Fibroblast of villous mesenchyme (primary cell): ENCODE measurements at places on chromosomes 4 and X. TPM values are rescaled to one million over a fixed set of nuclear protein-coding genes. Genes with fewer than 3 reads are reported as not detected.
A peak's percentile ranks its signal among the peaks of the same experiment; 100 is the strongest.

DNA sequence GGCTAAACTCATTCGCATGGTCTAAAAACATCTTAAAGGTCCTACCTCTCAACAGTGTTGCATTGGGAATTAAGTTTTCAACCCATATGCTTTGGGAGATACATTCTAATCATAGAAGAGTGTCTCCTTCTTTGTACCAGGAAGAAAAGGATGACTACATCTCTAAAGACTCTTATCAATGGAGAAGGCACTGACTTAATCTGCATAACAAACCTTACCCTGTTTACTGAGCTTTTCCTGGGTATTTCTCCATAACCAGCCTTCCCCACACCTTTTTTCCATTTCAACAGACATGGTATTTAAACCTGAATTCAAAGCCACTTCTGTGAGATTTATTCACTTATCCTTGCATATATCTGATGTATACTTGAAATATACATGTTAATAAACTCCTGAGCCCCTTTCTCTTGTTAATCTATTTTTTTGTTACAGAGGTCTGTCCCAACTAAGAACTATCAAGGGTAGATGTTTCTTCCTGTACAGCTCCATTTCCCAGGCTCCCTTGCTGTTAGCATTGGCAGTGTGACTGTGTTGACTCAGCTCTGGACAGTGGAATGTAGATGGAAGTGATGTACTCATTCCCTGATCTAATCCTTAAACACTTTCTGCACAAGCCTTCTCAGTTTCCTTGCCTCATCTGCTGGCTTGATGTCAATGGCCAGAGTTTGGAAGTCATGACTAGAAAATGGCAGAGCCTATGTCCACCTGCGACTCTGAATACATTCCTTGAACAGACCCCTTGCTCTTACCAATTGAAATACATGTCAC, 148.9 kb upstream of the CPEB2 start:
- peak; percentile 75 for DNase-seq

- DNase-seq: no peak
These were observed 8.4 kb downstream of the ARX start for GRCh38 chrX:25007059-25008053.

DNA sequence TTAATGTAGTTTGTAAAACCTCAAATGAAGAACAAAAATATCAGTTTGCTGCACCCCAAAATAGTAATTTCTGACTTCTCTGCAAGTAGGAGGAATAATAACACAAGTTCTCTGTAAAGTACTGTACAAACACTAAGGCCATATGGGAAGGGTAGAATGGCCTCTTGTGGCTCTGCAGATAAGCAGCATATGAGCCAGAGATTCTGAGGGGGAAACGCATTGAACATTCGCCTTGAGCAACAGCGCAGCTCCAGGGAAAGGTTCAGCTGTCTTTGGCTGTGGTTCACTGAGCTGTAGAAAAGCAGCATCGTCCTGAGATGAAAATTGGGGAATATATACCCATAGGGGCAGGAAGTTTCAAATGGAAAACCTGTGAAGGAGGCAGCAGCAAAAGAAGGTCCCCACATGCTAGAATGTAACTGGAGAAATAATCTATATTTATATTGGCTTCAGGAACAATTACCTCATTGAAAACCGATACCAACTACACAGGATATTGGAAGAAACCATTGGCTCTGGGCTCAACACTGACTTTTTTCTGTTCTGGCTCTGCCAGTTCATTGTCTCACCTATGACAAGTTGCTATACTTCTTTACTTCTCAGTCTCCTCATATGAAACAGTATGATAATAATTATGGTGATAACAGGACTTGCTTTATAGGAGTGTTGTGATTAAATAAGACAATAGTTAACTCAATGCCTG, 357.6 kb upstream of the CPEB2 start:
- DNase-seq: no peak

DNA sequence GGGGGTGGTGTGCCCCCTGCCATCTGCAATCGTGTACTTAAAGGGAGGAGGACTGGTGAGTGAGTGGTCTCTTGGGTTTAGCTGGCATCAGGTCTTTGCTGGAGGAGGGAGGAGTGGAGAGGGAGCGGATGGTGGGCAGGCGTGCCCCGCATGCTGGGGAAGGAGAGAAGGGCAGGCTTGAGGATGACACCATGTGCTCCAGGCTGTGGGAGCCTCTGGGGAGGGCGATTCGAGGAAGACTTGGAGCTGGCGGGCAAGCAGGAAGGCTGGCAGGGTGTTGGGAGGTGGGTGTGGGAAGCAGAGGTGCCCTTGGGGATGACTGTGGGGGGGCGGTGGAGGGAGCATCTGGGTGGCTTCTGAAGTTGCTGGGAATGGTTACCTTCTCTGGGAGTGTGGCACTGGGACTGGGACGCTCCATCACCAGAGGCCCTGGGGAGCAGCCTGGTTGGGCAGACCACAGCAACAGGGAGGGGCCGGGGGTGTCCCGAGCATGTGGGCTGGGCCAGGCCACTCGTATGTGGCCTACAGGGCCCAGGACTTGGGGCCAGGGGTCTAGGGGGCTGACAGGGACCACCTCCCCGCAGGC, 30.8 kb upstream of the AFAP1 start:
- no peak for DNase-seq

- DNase-seq: no peak
These were observed 139.2 kb upstream of the IRS4 start for GRCh38 chrX:108875548-108875947.

DNA sequence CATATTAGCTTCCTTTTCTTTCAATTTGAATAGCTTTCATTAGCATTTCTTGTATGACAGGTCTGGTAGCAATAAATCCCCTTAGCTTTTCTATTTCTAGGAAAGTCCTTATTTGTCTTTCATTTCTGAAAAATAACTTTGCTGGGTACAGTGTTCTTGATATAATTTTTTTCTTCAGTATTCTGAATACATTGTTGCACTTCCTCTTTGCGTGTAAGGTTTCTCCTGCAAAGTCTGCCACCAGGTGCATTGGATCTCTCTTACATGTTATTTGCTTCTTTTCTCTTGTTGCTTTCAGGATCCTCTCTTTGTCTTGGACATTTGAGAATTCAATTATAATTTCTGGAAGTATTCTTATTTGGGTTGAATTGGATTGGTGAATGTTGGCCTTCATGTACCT, 663.7 kb downstream of the GRXCR1 start:
- DNase-seq: no peak

DNA sequence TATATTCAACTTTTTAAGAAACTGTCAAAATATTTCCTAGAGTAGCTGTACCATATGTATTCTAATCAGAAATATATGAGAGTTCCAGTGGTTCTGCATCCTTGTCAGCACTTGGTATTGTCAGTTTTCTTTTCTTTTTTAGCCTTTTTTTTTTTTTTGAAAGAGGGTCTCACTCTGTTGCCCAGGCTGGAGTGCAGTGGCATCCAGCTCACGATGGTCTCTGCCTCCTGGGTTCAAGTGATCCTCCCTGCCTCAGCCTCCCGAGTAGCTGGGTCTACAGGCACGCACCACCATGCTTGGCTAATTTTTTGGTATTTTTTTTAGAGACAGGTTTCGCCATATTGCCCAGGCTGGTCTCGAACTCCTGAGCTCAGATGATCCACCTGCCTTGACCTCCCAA, 79.1 kb downstream of the ZFX start:
- DNase-seq: no peak

- DNase-seq: no peak
These were observed 106.4 kb upstream of the GRIA3 start for GRCh38 chrX:123077631-123078030.

- DNase-seq: no peak
These were observed 75.7 kb upstream of the EGFL6 start for GRCh38 chrX:13493659-13494058.

Gene S100G
- total RNA-seq: not detected in 2 replicates

Gene ERCC6L
- total RNA-seq: 2.3 and 5.6 TPM in 2 replicates

Gene KCNE5
- total RNA-seq: 0.32 TPM in 1 of 2 replicates, not detected in the other

Gene NDP
- under 0.01 TPM in 1 of 2 replicates, not detected in the other for total RNA-seq

Gene DGAT2L6
- total RNA-seq: not detected in 2 replicates

Gene HMGN5
- total RNA-seq: 0.43 and 2.6 TPM in 2 replicates

Gene MSX1
- 3.2 and 4.3 TPM in 2 replicates for total RNA-seq

Gene CBLL2
- not detected in 2 replicates for total RNA-seq
